Stimulated activated CD8-positive, alpha-beta memory T cell treated with anti-CD3 and anti-CD28 coated beads, Interleukin-2, amount 100 ng/mL, for 1 hour (primary cell): ENCODE measurements at places on chromosomes 4 and X.

DNA sequence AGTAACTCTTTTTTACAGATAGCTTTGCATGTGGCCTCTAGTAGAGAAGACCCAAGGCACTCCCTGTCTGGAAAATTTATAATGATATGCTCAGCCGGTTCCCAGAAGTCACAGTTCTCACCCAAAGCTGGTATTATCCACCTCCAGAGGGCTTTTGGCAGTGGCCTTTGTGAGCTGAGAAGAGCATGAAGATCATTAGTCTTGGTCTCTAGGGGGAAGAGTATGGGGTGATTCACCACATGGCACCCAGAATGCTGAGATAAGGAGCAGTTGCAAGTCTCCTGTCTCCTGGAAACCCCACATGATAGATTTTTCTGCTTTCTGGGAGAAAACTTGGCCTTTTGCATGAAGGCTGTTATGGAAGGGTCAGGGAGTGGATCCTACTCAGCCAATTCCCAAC, 75.4 kb upstream of the PRPS1 start:
- no peak for DNase-seq

GRCh38 chr4:121769341-121769740, 4.4 kb upstream of the SMIM43 start:
- no peak for DNase-seq

DNA sequence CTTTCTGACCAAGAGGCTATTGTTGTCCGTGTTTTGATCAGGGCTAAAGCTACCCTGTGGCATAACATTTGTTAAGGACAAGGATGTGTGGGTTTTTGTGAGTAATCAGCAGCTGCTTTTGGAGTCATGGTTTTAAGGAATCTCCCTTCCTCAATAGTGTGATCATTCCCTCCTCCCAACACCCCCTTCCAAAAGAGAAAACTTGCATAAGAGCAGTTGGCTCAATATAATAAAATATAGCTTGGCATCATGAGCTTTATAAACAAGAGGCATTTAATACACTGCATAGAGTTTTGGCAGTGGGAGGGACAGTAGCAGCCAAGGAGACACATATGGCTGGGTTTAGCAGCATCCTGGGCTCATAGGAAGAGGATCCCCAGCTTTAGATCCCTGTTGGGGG, 84.7 kb downstream of the NHS start:
- DNase-seq: no peak

- no peak for DNase-seq
These were observed 145.6 kb upstream of the DCAF8L1 start for GRCh38 chrX:28126886-28127285.

DNA sequence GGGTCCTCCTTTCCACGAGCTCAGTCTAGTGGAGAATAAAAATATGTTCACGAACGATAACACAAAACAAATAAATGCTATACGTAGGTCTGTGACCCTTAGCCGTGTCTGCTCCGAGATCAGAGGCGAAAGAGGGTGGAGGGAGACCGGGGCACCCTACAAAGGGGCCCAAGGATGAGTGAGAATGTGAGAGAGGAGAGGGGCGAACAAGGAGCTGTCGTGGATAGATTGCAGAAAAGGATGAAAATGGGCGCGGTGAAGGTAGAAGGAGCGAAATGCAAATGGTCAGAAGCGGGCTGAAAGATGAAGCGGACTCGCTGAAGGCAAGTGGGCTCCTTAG, 6.2 kb upstream of the ZBTB33 start:
- no peak for DNase-seq
